Ammon's horn (tissue), 1 donor: ENCODE measurements at places on chromosomes 2 and 18.

DNA sequence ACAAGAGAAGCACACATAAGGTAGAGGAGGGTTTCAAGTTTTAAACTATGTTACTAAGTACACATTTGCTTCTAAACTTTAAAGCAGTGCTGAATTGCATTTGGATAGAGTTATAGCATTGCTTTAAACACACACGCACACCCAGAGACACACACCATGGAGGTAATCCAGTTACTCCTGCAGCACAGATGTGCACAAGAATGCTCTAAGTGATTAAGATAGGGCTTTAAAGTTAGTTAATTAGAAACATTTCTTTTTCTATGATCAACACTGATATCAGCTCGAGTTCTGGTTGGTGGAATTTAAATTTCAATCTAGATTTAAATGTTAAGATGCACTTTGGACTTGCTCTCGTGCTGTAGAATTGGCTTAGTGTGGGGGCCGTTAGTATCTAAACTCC is 492.3 kb downstream of the ZEB2 start:
- DNase-seq = no peak

GRCh38 chr2:239792405-239793084 is 232.6 kb downstream of the NDUFA10 start:
- DNase-seq = no peak

GRCh38 chr18:10504723-10505122 is 21.1 kb upstream of the NAPG start:
- DNase-seq = no peak

GRCh38 chr2:109174214-109174613 is 45.2 kb downstream of the SH3RF3 start:
- DNase-seq = no peak

- no peak for DNase-seq
These were observed 32.5 kb downstream of the INPP5D start for GRCh38 chr2:233092432-233093165.

DNA sequence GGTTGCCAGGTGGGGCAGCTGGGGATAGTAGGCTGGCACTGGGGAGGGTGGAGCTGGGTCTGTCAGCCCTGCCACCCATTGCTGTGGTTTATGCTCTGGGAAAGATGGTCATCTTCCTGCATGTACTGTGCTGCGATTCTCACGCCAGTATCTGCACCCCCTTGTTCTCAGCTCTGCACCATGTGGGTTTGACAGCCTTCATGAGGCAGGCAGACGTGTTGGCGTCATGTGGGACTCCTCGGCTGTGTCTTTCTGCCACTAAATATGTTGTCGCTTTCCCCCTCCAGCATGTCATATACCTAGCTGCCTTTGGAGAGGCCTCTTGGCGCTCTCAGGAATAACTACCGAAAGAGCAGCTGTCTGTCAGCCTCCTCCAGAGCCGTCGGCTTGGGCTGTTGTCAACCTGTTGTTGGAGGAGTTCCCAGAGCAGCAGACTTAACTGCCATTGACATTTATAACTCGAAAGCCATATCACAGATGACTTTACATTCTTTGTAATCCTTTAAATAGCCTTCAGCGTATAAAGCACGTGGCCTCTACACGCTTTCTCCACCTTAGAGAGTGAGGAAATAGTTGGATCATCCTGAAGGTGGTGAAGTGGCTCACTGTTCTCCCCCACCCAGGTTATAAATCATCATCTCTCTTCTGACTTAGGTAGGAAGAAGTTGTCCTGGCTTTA is 80.4 kb upstream of the MGAT5 start:
- DNase-seq = peak; percentile 38

DNA sequence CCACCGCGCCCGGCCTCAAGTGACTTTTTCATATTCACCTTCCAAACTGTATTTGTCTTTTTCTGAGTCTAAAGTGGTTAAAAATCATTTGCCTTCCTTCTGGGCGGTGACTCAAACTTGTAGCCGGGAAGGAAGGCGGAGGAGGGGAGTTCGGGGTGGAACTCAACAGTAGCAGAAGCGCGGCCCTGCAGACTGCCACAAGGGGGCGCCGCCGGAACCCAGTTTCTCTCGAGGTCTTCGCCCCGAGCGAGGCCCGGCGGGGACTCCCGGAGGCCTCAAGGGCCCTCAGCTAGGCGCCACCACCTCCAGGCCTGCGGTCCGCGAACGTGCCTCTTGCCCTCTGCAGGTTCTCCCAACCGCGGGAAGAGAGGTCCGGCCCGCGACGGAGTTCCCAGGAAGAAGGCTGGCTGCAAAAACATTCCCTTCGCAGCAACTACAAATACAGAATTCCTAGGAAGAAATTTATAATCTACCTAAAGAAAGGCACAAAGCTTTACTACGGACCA is 16.8 kb upstream of the ITM2C start:
- peak; percentile 76 for DNase-seq

DNA sequence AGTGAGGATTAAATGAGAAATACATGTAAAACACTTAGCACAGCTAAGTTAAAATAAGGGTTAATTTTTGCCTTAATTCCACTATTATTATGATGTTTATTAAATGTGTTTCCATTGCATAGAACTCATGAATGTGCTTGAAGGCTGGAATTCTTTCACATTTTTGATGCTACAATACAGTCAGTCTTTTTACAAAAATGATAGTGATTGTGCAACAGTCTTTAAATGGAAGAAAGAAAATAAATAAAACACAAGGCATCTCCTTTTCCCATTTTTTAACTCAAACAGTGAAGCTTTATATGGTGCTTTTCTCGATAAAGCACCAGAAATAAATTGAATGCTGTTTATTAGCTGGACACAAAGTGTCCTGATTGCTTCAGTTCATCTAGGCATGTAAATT is 123.9 kb downstream of the MAP2 start:
- no peak for DNase-seq

DNA sequence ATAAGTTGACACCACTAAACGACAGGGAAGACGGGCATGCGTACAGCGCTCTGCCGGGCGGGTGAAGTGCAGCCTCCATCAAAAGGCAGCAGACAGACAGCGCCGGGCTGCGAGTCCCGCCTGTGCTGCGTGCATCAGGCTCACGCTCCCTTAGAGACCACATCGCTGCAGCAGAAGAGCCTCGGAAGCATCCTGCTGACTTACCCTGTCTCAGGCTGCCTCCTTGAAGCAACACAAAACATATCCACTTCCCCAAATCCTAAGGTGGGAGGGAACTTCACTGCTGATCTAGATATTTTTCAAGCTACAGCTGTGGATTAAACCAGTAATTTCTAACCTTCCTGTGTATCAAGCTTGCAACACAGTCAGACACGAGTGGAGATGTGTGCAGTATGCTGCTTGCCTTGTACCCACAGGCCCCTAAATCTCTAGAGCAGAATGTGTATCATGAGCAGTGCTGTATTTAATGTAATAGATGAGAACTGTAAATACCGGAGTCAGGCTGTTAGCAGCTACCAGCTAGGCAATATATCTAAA is 6.4 kb downstream of the MYT1L start:
- peak; percentile 69 for DNase-seq

DNA sequence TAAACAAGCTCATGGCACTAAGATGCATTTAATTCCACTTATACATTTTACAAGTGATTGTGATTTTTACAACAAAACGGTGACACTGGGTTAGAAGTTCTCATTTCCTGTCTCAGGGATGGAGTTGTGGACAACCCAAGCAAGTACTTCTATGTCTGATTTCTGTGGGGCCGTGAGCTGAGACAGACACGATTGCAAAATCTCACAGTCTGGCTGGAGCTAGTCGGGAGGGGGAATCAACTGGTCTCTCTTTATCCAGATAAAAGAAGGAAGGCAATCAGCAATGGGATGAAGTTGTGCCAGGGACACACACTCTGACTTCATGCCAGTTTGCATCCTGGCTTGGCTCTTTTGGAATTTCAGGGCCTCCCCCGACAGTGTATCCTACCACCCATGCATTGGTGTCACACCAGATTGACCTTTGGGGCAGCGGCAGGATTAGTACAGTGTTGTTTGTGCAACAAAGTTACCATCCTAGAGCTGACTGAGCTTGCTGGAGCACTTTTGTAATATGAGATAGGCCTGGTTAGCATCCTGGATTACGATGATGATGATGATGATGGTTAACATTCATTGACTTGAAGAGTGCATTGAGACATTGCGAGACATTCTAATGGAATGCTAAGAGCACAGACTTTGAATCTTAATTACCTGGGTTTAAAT is 98.8 kb downstream of the CTAGE1 start:
- no peak for DNase-seq

GRCh38 chr2:54586494-54586893 is 130.4 kb downstream of the SPTBN1 start:
- no peak for DNase-seq

DNA sequence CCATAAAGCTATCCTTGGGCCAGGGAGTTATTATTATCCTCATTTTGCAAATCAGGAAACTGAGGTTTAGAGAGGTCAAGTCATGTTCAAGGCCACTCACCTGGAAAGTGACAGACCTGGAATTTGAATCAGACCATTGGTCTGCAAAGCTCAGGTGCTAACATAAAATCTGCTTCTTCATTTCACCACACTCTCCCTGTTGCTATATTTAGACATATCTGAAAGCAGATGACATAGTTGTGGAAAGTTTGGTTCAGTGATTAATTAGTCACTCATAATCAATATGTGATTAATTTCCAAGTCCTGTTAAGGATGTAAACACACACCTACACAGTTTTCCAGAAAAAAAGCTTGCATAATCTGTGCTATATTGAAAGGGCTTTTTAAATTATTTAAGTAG is 57.4 kb downstream of the LINC00305 start:
- no peak for DNase-seq

GRCh38 chr2:189369566-189369965 is 71.7 kb upstream of the WDR75 start:
- DNase-seq = no peak

DNA sequence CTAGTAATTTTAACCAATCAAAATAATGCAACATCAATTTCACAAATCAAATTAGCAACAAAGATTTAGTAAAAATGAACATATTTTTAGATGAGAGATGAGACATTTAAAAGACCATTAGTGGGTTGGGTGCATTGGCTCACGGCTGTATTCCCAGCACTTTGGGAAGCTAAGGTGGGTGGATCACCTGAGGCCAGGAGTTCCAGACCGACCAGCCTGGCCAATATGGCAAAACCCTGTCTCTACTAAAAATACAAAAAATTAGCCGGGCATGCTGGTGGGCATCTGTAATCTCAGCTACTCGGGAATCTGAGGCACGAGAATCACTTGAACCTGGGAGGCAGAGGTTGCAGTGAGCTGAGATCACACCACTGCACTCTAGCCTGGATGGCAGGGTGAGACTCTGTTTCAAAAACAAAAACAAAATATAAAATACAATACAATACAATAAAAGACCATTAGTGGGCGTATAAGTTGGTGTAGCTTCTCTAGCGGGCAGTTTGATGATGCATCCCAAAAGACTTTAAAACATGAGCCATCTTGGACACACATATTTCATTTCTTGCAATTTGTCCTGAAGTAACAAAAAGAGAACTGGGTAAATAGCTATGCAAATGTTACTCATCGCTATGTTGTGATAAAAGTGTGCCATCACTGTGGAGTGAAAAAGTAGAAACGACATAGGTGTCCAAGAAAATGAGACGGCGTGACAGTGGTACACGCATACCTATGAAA is 101.8 kb downstream of the COL6A3 start:
- no peak for DNase-seq

GRCh38 chr2:233011702-233012131 is 1.3 kb downstream of the NGEF start:
- no peak for DNase-seq
